Endothelial cell (in vitro differentiated cells): ENCODE measurements at places on chromosomes 6 and 20.

DNA sequence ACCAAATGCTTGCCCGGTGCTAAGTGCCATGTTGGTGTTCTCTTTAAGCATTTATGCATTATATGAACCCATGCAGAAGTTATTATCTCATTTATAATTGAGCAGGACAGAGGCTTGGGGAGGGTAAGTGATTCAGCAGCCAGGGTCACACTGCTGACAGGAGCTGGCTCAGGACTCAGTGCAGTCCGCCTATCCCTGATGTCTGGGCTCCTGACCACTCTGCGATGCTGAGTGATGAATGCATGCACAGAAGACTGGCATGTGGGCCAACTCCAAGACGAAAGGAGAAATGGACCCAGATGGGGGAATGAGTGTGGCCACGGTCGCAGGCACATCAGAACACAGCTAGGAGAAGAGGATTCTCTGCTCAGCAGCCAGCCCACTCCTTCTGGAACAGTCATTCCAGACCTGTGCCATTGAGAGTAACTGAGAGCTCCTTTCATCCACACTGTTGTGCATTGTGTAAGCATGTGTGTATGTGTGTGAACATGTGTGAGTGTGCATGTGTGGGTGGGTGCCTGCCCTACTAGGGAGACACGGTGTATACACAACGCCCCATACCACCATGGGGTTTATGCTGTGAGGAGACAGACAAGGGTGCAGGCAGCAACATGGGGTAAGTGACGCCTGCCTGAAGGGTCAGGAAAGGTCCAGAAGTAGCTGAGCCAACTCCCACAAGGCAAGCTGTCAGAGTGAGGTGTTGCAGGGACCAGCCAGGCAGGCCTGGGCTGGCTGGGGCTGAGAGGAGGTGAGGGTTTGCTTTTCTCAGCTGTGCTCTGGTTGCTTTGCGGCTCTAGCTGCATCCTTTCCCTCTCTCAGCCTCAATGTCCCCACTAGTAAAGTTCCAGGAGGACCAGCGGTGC lies 97.8 kb upstream of the PMEPA1 start:
- DNase-seq, result no peak

GRCh38 chr6:123913863-123914262 lies 110.2 kb downstream of the NKAIN2 start:
- no peak for DNase-seq

- DNase-seq, result no peak
Measured at GRCh38 chr6:134746140-134746539, 203.8 kb downstream of the ALDH8A1 start.

- no peak for DNase-seq
Measured at GRCh38 chr6:165689699-165690098, 26.7 kb upstream of the PDE10A start.

DNA sequence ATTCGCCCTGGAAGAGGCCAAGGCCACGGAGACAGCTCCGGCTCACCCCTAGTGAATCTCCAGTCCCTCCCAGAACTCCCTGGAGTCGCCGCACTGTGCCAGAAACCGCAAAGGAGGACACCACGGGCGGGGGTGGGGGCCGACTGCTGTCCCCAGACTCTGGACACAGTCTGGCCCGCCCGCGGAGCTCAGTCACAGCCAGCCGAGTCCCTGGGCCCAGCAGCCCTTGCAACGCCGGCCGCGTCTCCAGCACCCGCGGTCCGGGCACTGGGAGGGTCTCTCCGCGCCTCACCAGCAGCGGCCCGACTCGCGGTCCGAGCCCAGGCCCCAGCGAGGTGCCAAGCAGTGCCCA lies 518 bp downstream of the PEX6 start:
- no peak for DNase-seq

DNA sequence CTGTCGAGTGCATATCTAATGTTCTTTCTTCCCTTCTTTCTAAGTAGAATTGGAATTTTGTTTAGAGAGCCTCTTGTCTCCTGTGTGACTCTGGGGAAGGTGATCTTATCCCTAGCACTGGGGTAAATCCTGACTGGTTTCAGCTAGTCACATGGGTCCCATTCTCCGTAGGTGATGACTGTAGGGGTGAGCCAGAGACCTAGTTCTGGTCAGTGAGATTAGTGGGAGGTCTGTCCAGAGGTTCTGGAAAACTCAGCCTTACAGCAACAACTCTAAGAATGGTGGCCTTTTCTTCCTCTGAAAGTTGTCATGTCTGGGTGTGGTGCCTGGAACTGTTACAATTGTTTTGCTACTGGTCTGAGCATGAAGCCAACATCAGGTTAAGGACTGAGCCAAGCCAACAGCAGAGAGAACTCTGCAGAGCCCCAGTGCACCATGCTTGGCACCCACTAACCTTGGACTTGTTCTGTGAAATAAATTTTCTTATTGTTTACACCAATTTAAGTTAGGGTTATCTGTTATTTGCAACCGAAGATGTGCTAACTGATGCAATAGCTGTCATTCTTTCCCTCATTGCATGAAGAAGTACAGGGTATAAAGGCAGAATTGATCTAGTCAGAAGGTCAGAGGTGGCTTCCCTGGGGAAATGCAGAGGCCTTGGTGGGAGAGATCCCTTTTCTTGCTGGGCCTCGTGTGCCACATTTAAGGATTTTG lies 56.8 kb upstream of the TULP4 start:
- DNase-seq, result no peak

DNA sequence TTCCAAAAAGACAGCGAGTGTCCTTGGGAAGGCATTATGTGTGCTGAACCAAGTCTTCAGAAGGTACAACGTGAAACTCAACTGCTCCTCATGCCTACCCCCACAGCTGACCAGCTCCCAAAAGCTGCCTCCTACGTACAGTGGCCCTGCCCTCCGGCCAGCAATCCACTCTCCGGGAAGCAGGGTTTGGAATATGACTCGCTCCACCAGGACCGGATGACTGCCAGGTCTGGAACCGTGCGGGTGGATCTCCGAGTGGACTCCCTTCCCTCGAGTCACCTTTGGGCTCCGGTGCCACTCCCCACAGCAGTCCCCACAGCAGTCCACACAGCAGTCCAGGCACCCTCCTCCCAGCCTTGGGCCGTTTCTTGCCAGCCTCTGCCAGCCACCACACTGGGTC lies 4.3 kb downstream of the ZBTB46 start:
- no peak for DNase-seq
